Keratinocyte (primary cell): ENCODE measurements at places on chromosomes 6 and 20. TPM values are rescaled to one million over a fixed set of nuclear protein-coding genes. Genes with fewer than 3 reads are reported as not detected.

Gene TMEM63B
- polyA plus RNA-seq = 64.8 to 110 TPM (median 80.8 TPM) in 3 replicates

Gene TRIM38
- polyA plus RNA-seq = 5.2 to 7.8 TPM (median 6.7 TPM) in 3 replicates

Gene GSTA1
- polyA plus RNA-seq = not detected in 3 replicates

Gene LRFN2
- not detected in 3 replicates for polyA plus RNA-seq

Gene DACT2
- 0.09 to 0.19 TPM (median 0.15 TPM) in 3 replicates for polyA plus RNA-seq

Gene SLPI
- 203 to 395 TPM (median 262 TPM) in 3 replicates for polyA plus RNA-seq
